ENCODE measurements at places on chromosomes 2 and 18.

DNA sequence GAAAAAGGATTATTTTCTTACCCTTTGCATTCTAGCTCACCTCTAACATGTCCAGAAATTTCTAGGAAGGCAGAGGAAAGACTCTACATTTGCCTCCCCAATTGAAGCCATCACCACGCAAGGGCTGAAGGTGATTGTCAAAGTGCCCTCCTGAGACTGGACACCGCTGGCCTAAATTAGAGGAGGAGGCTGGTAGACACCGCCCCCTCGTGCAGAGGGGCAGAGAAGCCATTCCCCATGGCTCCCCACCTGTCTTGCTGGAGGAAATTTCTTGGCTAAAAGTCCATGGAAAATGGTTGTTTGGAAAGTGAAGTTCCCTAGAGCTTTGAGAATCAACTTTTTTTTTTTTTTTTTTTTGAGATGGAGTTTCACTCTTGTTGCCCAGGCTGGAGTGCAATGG lies 31.3 kb upstream of the CREB1 start:
- DNase-seq = no peak

GRCh38 chr2:134852518-134852917 lies 14.1 kb downstream of the ACMSD start:
- DNase-seq = no peak

DNA sequence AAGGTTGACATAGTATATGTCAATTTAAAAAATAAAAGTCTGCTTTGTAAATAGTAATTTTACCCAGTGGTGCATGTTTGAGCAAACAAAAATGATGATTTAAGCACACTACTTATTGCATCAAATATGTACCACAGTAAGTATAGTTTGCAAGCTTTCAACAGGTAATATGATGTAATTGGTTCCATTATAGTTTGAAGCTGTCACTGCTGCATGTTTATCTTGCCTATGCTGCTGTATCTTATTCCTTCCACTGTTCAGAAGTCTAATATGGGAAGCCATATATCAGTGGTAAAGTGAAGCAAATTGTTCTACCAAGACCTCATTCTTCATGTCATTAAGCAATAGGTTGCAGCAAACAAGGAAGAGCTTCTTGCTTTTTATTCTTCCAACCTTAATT lies 78.6 kb upstream of the CSRNP3 start:
- no peak for DNase-seq

- DNase-seq = no peak
These were observed 24.1 kb downstream of the TFPI start for GRCh38 chr2:187529977-187530721.

DNA sequence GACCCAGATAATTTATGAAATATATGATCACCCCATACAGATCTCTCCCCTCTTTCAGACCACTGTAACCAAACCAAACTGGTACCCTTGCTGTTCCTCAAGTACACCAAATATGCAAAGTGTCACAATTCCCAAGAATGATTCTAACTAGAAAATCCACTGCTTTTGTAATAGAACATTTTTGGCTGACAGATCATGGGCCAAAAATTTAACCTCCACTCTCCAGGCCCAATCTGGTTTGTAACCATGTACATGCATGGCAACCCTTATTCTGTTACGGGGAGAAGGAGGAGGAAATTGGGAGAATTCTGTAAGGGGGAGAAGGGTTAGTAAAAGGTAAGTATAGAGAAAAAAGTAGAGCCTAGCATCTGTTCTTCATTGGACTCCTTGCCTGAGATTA lies 62.0 kb downstream of the IKZF2 start:
- no peak for DNase-seq

- DNase-seq = no peak
These were observed 834 bp downstream of the PDCL3 start for GRCh38 chr2:100563407-100564247.

- no peak for DNase-seq
These were observed 119.0 kb upstream of the FN1 start for GRCh38 chr2:215554689-215555498.

DNA sequence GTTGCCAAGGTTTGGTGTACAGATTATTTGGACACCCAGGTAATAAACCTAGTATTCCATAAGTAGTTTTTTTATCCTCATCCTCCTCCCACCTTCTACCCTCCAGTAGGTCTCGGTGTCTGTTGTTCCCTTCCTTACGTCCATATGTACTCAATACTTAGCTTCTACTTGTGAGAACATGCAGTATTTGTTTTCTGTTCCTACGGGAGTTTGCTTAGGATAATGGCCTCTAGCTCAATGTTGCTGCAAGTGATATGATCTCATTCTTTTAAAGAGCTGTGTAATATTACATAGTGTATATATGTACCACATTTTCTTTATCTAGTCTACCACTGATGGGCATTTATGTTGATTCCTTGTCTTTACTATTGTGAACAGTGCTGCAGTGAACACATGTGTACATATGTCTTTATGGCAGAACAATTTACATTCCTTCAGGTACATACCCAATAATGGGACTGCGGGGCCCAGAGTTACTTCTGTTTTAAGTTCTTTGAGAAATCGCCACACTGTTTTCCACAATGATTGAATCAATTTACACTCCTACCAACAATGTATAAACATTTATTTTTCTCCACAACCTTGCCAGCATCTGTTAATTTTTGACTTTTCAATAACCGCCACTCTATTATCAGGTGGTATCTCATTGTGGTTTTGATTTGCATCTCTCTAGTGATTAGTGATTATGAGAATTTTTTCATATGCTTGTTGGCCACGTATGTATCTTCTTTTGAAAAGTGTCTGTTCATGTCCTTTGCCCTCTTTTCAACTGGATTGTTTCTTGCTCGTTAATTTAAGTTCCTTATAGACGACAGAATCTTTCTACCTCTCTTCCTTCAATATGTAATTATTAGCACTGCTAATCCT lies 88.0 kb downstream of the MEMO1 start:
- DNase-seq = no peak

DNA sequence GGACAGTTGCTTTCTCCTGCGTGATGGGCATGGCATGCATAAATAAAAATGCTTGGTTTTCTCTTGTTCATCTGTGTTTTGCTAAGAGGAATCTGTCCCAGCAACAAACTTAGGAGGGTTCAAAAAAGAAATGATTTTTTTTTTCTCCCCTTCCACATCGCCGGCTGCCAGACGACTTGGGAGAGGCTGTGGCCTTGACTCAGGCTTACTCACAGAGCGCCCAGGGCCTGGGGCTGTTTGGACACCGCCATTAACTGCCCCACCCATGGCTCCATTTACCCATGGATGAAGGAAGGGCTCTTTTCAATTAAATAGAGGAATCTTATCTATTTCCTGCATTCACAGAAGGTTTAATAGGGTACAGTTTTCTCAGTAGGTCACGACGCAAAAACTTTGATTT lies 22.3 kb upstream of the SERPINB5 start:
- DNase-seq = no peak

DNA sequence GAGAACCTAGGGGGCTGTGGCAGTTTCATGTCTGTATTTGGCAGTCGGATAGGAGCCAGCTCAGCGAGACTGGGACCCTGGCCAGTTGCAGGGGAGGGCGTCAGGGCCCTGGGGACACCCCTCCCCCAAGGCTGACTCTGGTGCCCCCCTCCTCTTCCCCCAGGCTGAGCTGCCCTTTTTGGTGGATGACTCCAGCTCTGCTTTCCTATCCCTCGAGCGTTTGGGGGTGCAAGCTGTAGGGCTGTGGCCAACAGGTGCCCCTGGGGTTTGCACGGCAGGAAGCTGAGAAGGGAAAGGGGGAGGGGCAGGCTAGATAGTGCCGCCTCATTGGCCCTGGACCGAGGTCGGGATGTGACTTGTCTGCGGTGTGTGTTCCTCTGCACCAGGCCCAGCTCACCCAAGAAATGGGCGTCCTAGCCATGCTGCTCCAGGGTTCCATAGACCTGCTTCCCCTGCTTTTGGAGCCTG lies 26.4 kb downstream of the SPEG start:
- DNase-seq = no peak

DNA sequence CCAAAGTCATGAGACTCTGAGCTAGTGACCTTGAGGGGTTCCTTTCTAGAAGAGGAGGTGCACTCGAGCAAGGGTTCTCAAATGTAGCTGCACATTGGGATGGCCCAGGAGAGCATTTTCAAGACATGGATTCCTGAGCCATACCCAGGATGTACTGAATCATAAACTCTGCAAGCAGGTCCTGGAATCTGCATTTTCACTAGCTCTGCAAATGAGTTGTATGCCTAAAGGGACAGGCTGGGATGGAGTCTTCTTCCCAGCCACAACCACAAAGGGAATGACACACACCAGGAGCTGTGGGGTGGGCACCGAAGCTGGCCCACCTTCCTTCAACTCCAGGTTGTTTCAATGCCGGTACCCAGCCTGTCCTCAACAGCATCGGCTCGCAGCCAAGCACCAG lies 90.6 kb downstream of the GALNT14 start:
- no peak for DNase-seq

DNA sequence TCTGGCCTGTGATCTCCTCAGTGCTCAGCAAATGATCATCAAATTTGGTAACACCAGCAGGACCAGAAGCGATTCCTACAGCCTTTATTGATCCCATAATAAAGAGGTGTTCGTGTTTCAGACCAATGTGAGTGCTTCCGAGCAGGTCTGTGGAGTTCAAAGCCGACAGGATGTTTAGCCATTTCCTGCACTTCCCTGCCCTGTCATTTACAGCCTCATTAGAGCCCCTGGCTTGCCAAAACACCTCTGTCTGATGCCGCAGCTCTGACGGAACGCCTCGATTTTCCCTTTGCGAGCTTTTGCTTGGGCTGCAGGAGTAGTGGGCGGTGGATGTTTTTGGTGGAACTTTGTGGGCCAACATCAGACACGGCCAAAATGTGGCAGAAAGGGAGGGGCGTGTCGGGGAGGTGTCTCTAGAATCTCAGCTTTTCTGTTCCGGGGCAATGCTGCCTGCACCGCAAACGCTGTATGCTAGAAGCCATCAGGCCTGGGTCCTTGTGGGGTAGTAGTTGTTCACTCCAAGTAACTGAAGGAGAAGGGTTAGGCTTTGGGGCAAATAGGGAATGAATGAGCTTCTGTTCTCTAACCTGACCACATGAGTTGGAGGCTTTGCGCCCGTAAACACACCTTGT lies 26.1 kb upstream of the INHBB start:
- no peak for DNase-seq

DNA sequence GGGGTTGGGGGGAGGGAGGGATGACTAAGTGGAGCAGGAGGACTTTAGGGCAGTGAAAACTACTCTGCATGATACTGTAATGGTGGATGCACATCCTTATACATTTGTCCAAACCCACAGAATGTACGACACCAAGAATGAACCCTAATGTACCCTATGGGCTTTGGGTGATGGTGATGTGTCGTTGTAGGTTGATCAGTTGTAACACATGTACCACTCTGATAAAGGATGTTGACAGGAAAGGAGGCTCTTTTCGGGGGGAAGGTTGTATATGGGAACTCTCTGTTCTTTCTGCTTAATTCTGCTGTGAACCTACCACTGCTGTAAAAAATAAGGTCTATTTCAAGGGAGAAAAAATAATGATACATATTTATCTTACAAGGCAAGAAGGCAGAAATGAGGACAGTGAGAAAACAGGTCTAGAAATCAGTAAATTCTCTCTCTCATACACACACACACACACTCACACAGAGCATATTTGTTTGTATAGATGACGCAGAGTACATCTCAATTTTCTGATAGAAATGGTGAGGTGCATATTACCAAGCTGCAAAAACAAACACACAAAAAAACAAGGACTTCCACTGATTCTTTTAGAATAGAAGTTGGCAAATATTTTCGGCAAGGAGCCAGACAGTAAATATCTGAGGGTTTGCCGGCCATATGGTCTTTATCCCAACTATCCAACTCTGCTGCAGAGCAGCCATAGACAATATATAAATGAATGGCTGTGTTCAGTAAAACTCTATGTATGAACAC lies 20.2 kb downstream of the FAM124B start:
- DNase-seq = no peak

DNA sequence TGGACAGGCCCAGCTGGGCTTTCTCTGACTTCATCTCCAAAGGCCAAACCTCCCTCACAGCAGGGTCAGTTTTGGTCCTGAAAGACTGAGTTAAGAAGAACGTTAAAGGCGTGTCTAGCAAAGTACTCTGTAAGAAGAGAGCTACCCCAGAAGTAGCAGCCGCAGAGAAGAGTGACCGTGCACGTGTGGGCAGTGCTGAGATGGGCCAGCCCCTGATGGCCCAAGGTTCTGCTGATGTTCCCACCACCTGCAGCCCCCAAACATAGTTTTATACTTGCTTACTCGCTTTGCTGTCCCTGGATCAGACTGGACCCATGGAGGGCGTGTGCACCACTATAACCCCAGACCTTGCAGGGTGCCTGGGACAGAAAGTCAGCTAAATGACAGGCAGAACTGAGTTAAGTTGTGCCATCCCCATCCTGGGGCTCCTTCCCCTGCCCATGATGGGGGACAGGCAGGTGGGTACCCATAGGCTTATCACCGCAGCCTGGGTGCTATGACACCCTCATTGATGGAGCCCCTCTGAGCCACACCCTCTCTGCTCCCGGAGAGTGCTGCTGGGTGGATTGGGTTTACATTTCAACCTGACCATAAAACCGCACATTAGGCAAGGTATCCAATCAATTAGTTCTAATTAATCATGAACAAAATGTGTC lies 367.3 kb upstream of the HS6ST1 start:
- no peak for DNase-seq

DNA sequence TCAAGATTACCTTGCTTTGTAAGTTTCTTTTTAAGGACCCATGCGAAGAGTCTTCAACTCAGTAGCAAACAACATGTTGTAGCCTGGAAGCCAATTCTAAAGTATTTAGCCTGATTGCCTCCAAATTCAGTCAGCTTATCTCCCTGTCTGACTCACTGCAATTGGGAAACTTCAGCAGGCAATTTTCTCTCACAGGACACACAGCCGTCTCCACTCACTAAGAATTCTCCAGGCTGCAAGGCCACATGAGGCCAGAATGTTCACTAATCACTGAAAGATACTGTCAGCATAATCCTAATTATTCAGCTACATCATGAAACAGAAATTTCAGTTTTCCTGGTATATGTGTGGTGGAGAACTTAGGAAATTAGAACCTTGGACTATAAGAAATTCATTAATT lies 78.1 kb upstream of the PDE1A start:
- no peak for DNase-seq

DNA sequence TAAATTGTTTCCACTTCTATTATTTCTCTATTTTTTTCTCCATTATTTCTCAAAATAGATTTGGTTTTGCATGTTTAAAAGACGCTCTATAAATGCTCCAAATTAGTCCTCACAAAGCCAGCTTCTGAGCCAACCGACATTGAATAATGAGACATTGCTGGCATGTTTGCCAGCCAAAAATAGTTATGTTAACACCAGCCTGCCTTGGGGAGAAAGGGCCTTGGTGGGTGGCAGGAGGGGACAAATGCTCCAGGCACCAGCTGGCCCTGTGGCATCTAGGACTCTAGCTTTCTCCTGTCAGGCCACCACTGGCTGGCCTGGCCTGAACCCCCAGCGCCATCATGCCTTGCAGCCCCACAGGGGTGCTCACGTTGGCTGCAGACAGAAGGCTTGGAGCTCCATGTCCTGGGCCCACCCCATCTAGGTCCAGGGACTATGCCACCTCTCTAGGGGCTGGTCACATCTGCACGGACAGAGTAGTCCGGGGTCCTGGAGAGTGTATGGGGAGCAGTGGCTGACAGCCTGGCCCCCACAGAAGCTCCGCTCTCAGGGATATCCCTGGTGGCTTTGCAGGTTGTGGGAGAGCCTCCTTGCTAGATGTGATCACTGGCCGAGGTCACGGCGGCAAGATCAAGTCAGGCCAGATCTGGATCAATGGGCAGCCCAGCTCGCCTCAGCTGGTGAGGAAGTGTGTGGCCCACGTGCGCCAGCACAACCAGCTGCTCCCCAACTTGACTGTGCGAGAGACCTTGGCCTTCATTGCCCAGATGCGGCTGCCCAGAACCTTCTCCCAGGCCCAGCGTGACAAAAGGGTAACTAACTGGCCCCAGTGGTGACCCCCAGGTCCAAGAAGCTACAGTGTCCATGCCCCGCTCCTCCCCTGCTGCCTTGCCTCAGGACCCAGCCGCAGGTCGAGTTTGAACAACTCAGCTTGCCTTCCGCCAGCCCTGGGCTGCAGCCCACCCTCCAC lies 12.5 kb downstream of the ABCG8 start:
- DNase-seq = no peak
